ENCODE measurements at places on chromosomes 1 and 21.

DNA sequence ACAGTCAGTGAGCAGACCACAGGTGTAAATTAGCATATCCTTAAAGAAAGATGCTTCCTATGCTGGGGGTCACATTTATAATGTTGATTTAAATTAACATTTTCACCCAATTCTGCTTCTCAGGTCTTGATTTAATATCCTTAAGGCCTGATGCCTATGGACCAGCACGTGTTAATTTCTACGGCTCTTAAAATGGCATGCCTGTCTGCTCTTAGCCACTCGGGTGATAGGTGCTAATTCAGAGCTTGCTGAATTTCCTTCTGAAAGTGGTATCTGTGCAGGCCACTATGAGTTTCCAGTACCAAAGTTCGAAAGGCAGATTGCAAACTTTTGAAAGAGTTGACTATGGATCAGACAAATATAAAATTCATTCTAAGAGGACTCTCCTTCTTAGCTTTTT lies 487.4 kb upstream of the ADGRL2 start:
- DNase-seq = no peak

DNA sequence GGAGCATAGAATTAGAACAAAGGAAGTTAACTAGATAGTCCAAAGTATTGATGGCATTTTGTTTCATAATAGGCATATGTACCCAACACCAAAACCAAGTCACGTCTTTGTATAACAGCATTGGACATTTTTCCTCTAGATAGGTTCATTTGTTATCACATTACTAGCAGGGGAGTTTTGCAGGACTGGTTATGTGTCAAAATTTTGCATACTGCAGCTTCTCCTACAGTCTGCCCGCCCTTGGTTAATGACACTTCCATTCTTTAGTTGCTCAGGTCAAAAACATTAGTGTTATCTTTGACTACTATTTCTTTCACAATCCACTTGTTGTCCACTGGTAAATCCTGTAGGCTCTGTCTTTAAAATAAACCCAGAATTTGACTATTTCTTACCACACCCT lies 8.9 kb downstream of the CAPZA1 start:
- DNase-seq = no peak

- DNase-seq = no peak
These were observed 50.6 kb downstream of the UCK2 start for GRCh38 chr1:165877940-165878556.

GRCh38 chr1:16451841-16452528 lies 11.5 kb downstream of the NECAP2 start:
- no peak for DNase-seq

- no peak for DNase-seq
These were observed 25.3 kb downstream of the KCNQ4 start for GRCh38 chr1:40808909-40809308.

DNA sequence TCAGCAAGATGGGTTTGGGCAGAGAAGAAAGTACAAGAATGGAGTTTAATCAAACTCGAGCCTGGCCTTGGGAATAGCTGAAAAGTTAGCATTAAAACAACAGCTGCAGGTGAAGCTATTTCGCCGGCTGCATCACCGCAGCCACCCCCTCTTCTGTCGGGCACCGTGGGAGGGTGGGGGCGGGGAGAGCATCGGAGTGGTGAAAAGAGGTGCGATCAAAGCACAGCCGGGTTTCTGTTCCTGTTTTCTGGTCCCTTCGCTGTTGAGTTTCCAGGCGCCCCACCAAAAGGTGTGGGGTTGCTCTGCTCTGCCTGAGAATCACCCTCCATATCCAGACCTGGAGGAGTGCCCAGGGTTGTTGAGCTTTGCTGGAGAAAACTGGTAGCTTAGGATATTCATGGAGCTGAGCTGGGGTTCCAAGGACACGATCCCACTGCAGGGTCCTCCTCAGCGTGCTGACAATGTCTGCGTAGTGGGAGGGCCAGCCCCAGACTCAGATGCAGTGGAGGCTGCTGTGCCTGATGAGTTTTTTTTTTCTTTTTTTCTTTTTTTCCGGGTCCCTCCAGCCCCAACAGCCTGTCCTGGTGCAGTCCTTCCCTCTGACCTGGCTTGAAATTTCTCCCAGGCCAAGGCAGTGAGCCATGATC lies 127.5 kb upstream of the C1orf174 start:
- no peak for DNase-seq

DNA sequence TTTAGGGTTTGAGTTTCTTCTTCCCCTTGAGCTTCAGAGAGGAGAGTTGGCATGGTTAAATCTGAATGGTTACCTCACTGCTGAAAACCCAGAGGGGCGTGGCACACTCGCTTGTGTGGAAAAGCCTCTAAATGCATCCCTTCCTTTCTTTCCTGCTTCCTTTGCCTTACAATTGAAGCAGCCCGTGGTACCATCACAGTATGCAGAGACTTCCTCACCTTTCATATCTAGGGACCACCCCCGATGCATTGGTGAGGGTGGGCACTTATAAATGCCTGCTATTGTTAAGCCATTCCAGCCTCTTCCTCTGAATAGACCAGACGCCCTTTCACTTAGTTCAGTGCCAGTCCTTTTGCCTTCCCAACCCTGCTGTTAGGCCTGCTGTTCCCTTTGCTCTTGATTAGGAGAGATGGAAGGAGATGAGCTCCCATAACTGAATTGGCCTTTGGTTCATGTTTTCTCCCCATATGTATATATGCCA lies 21.9 kb upstream of the LAX1 start:
- no peak for DNase-seq

DNA sequence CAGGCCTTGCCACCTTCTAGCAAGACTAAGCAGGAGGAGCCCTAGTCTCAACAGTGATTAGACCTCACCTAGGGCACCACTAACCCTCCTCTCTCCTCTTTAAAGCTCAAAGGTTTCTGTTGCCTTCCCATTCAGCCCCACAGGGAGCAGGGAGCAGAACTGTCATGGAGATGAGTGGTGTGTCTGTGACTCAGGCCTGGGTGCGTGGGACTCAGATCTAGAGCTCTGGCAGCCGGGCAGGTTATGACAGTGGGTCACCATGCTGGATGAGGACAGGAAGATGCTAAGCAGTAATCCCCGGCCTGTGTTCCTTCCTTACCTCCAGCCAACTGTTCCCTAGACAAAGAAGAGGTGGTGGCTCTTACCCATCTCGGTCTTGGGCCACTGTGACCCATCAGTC lies 60.1 kb upstream of the COA6 start:
- DNase-seq = no peak

DNA sequence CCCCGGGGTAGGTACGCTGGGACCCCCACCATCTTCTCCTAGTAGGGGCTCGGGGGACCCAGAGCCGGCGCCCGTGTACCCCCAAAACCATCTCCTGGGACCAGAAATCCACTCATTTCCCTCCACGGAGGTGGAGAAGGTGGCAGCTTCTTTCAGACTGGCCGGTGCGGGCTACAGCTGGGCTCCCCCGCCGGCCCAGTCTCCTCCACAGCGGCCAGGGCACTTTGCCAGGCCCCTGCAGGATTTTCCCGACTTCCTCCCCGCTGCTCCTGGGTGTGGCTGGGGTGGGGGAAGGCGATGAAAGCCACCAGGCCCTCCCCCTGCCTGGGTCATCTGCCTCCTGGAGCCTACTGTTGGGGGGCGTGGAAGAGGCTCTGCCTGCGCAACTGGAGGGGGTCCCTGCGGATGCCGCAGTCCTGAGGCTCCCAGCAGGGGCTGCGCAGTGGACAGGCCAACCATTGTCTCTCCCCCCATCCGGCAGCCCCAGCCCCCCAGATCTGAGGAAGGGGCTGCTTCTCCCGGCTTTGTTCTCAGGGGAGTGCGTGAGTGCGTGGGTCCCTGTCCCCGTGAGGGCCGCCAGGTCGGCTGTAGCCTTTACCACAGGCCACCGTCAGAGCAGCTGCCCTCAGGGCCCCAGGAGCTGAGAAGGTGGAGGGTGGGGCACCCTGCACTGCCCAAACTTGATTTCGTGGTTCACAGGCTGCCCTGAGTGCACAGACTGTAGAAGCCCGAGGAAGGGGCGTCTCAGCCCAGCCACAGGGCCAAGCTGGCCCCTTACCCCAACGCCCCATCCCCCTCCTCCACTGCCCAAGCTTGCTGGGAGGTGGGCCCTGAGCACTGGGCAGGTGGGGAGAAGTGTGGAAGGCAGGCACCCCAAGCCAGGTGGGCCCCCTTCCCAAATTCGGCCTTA lies 1.3 kb downstream of the AGRN start:
- no peak for DNase-seq

DNA sequence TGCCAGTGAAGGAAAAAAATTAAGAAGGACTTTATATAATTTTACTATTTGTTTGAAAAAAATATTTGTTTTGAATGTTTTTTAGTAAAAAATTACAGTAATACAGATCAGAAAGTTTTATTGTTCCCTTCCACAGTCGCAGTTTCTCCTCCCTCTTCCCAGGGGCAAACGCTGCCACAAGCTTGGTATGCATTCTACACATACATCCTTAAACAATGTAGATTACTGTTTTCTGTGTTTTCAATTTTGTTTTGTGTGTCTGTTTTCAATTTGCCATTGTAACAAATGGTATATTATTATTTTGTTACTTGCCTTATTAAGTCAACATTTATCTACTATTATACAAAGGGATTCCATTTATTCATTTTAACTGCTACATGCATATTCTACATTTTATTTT lies 257.1 kb downstream of the HMCN1 start:
- DNase-seq = no peak

DNA sequence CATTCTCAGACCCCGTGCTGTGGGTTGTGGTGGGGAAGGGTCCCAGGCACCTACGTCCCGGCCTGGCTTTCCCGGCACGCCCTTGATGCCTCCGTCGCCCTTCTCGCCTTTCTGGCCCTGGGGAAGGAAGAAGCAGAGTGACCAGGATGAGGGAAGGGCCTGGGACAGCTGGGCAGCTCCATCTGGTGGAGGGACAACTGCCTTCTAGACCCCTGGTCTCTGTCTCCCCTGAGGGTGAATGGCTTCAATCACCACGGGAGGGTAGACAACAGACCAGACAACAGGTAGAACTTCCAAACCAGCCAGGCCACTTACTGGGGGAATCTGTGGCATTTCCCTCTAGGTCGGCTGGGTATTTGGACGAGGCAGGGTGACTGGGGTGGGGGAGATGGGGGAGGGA lies 11.9 kb downstream of the COL16A1 start:
- DNase-seq = no peak

DNA sequence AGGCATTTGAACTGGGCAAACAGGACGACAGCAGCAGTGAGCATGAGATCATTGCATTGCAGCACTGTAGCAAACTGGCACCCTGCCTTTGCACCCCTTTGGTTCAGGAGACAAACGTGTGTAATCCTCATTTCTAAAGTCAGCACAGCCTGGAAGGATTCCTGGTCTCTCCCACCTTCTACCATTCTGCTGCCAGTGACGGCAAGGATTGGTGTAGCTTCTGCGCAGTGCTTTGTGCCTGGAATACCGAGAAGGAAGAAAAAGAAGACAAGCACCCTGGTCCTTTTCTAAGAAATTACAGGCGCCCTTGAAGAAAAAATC lies 805.3 kb downstream of the USP25 start:
- no peak for DNase-seq

DNA sequence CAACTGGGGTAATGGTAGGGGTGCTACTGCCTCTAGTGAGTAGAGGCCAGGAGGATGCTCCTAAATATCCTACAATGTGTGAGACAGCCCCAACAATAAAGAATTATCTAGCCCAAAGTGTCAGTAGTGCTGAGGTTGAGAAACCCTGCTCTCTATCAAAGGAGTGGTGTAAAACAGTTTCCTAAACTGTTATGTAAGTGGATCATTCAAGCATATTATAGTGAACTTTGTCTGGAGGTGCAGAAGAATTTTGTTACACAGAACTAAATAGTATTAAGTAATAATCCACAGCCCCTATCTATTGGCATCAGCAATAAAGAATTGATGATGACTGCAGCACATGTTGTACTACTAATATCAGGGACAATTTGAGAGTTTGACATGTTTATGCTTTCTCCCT lies 20.3 kb upstream of the TARS2 start:
- no peak for DNase-seq

GRCh38 chr1:87132284-87132870 lies 196.3 kb upstream of the LMO4 start:
- no peak for DNase-seq

- DNase-seq = no peak
These were observed 64.2 kb downstream of the SERINC2 start for GRCh38 chr1:31476891-31477846.

DNA sequence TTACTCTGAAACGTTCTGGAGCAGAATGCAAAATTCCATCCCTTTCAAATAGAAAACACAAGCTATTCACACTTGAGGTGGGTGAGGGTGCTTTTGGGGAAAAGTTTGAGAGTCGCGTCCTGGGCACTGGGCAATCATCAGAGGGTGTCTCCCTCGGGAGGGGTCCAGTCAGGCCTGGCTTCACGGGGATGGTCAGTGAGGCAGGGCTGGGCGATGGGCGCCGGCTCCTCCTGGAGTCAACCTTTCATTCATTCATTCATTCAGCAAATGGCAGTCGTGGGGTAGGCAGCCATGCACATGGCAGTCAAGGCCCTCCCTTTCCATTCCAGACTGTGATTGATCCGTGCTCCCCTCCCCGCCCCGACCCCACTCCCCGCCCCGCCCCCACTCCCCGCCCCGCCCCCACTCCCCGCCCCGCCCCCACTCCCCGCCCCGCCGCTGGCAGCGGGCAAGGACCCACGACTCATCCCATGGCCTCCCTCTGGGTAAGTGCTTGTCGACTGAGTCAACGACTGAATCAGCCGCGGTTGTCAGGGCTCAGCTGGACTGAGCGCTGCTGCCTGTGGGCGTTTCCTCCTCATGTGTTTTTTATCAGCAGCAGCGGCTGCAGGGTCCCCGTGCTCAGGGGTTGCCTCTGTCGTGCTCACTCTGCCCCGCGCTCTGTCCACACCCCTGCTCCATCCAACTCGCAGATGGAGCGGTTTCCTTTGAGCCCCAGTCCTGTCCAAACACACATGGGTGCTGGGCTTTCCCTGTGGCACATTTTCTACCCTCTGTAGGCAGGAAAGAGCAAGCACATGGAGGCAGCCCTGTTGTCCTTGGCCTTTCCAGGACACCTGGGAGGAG lies 12.5 kb upstream of the SPSB1 start:
- DNase-seq = no peak

- DNase-seq = no peak
These were observed 161.0 kb downstream of the URB2 start for GRCh38 chr1:229786974-229787610.

DNA sequence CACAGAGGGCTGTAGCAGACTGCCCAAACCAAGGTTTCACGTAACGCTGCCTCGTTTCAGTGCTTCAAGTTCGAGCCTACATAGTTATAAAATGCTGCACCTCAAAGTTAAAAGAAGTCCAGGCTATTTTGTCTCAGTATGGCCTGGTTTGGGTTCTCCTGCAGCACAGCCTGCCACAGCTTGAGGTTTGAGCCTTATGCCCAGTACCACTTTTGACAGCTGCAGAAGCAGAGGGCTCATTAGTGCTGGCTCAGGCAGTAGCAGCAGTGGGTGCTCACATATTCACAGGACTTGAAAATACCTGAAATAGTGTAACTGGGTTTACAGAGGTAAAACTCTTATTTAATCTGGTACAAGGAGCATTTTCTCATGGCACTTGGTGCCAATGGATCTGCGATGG lies 15.3 kb downstream of the SPATA46 start:
- no peak for DNase-seq

- no peak for DNase-seq
These were observed 390.6 kb downstream of the PTPRC start for GRCh38 chr1:199029401-199029800.
